ENCODE measurements at places on chromosomes 13 and 19.
A peak's percentile ranks its signal among the peaks of the same experiment; 100 is the strongest.

GRCh38 chr13:82565201-82565600 is 1317.1 kb downstream of the SLITRK1 start:
- no peak for DNase-seq

DNA sequence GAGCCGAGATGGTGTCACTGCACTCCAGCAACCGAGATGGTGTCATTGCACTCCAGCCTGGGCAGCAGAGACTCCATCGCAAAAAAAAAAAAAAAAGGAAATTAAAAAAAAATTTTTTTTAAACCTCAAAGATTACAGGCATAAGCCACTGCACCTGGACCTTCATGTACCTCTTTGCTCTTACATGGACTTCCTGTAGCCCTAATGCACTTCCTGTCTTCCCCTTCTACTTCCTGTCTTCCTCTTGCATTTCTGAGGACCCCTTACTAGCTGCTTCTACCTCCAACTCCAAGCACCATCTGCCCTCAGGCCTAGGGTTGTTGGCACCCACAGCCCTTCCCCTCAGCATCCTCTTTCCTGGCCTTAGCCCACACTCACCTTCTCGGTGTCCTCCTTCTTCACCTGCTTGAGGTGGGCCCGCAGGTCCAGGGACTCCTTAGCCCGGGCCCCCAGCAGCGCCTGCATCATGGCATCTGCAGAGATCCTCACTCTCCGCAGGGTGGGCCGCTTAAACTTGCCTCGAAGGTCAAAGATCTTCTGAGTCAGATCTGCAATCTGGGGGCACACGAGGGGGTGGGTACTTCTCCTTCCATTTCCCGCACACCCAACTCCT is 3.8 kb downstream of the TNNI3 start:
- DNase-seq = peak; percentile 63

- DNase-seq = no peak
Observed at GRCh38 chr19:48907671-48908070, 7.6 kb downstream of the NUCB1 start.

GRCh38 chr19:40688987-40689338 is 1.5 kb downstream of the NUMBL start:
- no peak for DNase-seq

DNA sequence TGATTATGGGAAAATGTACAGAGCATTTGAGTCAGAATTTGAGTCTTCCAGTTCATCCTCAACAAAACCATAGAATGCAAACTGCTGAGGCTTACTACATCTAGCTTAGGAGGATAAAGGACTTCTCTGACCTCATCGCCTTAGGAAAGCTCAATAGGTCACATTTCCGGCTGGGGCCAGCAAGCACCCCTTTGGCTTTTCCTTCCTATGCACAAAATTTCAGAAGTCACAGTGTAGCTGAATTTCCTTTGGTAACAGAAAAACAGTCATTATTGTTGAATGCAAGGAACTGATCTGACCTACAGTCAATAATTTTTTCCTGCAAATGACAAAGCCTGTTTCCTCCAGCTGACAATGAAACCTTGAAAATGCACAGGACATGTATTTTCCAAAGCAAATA is 32.8 kb upstream of the LRCH1 start:
- no peak for DNase-seq

- no peak for DNase-seq
Observed at GRCh38 chr19:32555786-32556185, 25.2 kb upstream of the PDCD5 start.

- no peak for DNase-seq
Observed at GRCh38 chr19:50949861-50950260, 3.0 kb downstream of the KLK5 start.

DNA sequence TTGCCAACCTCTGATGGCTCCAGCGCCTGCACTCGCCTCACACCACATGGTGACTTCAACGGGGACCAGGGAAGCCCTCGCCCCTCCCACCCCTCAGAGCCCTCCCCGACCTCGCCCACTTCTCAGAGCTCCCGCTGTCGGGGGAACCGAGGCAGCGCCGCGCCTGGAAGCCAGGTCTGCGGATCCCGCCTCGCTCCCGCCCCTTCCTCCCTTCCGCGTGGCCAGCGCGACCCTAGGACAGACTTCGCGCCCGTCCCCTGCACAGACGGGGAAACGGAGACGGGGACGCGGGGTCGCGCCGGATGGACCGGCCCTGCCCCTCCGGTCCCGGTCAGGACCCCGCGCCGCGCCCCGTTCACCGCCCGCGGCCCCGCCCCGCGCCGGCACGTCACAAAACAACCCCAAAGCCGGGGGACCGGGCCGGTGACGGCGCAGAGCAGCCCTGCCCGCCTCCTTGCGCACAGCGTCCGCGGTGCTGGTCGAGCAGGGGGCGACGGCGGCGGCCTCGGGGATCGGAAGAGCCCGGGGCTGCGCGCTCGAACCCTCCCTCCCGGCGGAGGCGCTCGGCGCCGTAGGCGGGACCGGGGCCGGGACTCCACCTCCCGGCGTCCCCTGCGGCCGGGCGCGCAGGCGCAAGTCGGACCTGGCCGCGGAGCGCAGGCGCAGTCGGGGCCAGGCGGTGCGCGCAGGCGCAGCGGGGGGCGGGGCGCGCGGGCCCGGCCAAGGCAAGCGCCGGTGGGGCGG is 379 bp upstream of the CDC34 start:
- DNase-seq = peak; percentile 95

DNA sequence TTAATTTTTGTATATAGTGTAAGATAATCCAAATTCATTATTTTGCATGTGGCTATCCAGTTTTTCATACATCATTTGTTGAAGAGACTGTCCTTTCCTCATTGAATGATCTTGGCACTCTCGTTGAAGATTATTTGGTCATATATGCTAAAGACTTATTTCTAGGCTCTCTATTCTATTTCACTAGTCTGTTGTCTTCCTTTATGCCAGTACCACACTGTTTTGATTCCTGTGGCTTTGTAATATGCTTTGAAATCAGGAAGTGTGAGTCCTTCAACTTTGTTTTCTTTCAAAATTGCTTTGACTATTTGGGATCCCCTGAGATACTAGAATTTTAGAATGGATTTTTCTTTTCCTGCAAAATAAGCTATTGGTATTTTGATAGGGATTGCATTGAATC is 24.5 kb downstream of the FNDC3A start:
- DNase-seq = peak; percentile 25

DNA sequence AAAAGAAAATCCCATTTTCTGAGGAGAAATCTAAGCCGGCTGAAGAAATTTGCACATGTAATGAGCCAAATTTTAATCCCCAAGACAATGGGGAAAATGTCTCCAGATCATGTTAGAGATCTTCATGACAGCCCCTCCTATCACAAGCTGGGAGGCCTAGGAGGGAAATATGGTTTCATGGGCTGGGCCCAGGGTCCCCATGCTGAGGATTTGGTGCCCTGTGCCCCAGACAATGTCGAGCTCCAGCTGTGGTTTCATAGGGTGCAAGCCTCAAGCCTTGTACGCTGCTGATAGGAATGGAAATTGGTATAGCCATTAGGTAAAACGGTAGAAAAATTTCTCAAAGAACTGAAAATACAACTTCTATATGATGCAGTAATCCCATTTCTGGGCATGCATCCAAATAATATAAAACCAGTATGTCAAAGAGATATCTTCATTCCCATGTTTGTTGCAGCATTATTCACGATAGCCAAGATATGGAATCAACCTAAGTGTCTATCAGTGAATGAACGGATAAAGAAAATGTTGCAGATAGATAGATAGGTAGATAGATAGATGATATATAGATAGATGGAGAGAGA is 19.3 kb upstream of the FREM2 start:
- DNase-seq = no peak

DNA sequence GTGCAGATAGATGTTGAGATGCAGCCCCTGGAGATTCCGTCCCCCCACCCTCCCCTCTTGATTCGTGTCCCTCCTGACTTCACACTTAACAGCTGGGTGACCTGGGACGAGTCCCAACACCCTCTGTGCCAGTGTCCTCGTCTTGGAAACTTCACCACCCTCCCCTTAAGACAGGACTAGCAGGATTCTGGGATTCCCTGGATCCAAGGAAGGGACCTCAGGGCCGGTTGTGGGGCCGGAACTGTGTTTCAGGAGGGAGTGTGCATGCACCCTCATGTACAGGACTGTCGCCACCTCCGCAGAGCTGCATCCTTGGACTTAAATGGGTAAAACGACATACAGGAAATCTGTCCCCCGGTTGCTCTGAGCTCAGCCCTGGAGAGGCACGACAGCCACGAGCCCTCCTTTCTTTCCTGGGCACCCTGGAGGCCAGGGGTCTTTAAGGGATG is 990 bp downstream of the MYO9B start:
- peak; percentile 70 for DNase-seq

- DNase-seq = peak; percentile 75
Observed at GRCh38 chr19:2455851-2456570, 748 bp downstream of the LMNB2 start.

GRCh38 chr13:28714651-28715050 is 4.1 kb downstream of the SLC46A3 start:
- no peak for DNase-seq

- DNase-seq = no peak
Observed at GRCh38 chr19:35077411-35078223, 36.1 kb downstream of the HPN start.

DNA sequence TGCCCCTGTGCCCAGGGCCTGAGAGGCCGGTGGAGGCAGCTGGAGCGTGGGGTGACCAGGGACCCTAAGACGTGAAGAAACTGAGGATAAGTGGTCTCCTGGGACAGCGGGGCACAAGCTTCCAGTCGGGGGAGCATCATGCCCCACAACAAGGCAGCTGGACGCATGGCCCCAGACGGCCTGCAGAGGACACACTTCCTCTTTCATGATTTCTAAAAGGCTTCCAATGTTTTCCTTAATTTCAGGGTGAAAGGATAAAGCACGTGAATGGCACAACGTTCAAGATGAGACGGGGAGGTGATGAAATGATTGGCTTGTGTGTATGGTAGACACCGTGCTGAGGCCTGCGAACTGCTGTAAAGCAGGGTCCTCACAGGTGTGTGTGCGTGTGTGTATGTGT is 20.2 kb upstream of the MYDGF start:
- DNase-seq = no peak

DNA sequence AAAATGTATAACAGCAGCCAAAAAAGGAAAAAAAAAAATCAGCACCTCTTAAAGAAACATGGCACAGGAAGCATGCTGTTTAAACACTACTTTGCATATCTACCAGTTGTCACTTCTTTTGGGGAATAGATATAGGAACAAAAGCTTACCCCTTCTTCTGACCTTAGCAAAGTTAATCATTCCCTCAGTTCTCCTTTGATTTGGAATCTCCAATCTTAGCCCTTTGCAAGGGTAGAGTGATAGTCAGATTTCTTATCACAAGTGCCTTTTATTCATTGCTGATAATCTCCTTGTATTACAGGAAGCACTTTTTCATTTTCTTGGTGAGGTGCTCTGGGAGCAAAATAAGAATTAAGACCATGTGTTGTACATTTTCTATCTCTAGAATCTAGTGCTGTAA is 1327.6 kb downstream of the OLFM4 start:
- DNase-seq = no peak

- DNase-seq = no peak
Observed at GRCh38 chr13:99434258-99434788, 66.9 kb upstream of the TM9SF2 start.

Data from Karpas-422 (cell line).